ENCODE measurements at places on chromosomes 3 and 15.

DNA sequence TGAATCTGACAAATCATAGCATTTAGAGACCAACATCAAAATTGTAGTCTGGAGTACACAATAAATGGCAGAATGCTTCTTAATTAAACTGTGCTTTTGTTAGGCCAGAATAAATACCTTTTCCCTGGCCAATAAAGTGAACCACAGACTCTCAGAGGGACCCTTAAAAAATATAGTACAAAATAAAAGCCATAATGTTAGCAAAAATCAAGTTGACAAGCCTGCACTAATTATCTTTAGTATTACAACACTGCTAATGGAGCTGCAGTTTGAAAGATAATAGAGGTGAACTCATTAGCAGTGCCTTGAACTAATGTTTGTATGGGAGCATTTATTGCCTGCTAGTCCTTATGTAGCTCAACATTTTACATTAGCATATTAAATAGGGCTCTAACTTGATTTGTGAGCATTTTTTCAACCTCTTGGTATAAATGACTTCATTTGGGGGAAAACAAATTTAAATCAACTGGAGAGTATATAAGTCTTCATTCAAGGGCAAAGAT is 801.3 kb downstream of the EPHA3 start:
- no peaks in the 10 kb centered on the region for H3K36me3 ChIP-seq
- no peaks in the 10 kb centered on the region for H3K27me3 ChIP-seq
- H3K4me3 ChIP-seq, result no peak overlapping the region

GRCh38 chr3:37489355-37489754 is 315.0 kb upstream of the LRRFIP2 start:
- H3K4me1 ChIP-seq, result no peaks in the 10 kb centered on the region
- no peaks in the 10 kb centered on the region for H3K27me3 ChIP-seq
- H3K4me3 ChIP-seq, result no peak overlapping the region
- no peak for DNase-seq

DNA sequence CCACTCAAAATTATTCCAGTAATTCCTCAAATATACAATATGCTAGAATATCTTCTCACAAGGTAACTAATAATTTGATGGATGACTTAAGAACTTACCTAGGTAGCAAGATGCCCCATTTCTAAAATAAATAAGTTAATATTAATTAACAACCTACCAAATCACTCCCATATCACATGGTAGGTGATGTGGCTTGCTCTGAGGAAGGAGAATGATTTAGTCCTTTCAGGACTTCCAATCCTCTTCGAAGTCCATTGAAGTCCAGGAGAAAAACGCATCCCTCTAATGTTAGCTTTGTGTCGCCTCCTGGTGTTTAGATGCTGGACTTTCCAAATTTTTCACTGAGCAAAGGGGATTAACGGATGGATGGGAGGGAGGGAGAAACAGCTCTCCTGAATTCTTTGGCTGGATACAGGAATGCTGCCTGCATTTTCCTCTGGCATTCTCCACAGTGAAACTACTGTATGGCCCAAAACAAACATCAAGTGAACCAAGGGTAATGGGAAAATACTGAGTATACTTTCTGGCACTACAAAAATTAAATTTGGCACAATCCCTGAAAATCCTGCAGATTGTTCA is 58.6 kb downstream of the PRICKLE2 start:
- no peaks in the 10 kb centered on the region for H3K4me1 ChIP-seq
- H3K36me3 ChIP-seq, result no peaks in the 10 kb centered on the region
- no peaks in the 10 kb centered on the region for H3K27me3 ChIP-seq
- no peak overlapping the region for H3K27ac ChIP-seq

GRCh38 chr15:75532413-75533250 is 46.5 kb downstream of the PTPN9 start:
- no peaks in the 10 kb centered on the region for H3K36me3 ChIP-seq
- no peaks in the 10 kb centered on the region for H3K27me3 ChIP-seq

GRCh38 chr3:17235310-17235709 is 350.6 kb downstream of the PLCL2 start:
- no peak overlapping the region for H3K27ac ChIP-seq
- no peaks in the 10 kb centered on the region for H3K36me3 ChIP-seq

DNA sequence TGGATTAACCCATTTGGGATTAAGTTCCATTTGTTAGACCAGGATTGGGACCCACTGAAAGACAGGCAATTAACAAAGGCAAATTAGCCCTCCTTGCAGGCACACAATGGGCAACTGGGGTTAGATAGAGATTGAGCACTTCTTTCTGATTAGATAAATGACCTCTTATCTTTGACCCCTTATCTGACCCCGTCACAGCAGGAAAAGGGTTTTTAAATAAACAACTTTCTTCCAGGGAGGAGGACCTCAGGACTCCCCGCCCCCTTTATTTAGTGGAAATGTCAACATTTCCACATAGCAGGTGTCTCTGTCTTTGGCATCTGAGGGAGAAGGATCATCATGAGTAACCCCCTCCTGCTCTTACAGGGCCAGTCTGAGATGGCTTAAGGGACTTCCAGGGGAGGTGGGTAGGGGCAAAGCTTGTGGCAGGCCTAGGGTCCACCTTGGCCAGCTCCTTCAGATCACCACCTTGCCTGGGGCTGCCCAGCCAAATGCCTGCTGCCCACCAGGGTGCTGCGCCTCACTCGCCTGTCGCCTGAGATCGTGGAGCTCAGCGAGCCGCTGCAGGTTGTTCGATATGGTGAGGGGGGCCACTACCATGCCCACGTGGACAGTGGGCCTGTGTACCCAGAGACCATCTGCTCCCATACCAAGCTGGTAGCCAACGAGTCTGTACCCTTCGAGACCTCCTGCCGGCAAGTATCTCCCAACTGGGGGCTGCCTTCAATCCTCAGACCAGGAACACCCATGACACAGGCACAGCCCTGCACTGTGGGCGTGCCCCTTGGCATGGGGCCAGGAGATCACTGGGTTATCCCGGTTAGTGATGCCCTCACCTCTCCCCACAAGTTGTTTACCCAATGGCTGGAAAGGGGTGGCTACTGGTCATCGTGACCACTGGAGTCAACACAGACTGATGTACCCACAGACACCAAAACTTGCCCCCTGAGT is 2.6 kb upstream of the WDR6 start:
- peaks cover 14% of the 10 kb centered on the region for H3K4me1 ChIP-seq
- H3K36me3 ChIP-seq, result no peaks in the 10 kb centered on the region
- H3K27me3 ChIP-seq, result no peaks in the 10 kb centered on the region
- no peak overlapping the region for H3K4me3 ChIP-seq
- no peak overlapping the region for H3K27ac ChIP-seq
- DNase-seq, result no peak

- no peak overlapping the region for H3K4me3 ChIP-seq
- H3K36me3 ChIP-seq, result no peaks in the 10 kb centered on the region
- no peak overlapping the region for H3K27ac ChIP-seq
- DNase-seq, result no peak
- no peaks in the 10 kb centered on the region for H3K27me3 ChIP-seq
Measured at GRCh38 chr15:93036951-93037819, 51.8 kb downstream of the RGMA start.

Data from CD8-positive, alpha-beta memory T cell (primary cell).